Left lobe of liver (tissue), 2 donors: ENCODE measurements at places on chromosomes 4 and X. TPM values are rescaled to one million over a fixed set of nuclear protein-coding genes. Genes with fewer than 3 reads are reported as not detected.

- DNase-seq = no peak
Measured at GRCh38 chr4:77012726-77013125, 63.1 kb downstream of the CCNI start.

GRCh38 chr4:124529131-124529530 is 183.4 kb downstream of the ANKRD50 start:
- DNase-seq = no peak

Gene KIT
- total RNA-seq = 0.23 TPM

Gene PDGFRA
- 15.5 TPM for total RNA-seq

DNA sequence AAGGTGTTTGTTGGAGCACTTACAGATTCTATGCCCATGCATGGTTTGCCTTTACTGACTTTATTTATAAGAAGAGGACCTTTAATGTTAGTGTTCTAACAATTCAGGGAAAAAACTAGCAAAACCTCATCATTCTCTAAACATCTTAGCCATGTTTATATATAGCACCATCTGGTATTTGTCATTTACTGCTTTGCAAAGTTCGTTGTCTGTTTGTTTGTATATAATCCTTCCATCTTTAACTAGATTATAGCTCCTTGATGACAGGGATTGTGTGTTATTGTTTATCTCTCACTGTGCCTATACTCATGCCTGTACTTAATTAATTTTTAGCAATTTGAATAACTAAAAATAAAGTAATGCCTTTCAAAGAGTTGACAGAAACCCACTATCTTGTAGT is 170.6 kb upstream of the PACRGL start:
- no peak for DNase-seq

DNA sequence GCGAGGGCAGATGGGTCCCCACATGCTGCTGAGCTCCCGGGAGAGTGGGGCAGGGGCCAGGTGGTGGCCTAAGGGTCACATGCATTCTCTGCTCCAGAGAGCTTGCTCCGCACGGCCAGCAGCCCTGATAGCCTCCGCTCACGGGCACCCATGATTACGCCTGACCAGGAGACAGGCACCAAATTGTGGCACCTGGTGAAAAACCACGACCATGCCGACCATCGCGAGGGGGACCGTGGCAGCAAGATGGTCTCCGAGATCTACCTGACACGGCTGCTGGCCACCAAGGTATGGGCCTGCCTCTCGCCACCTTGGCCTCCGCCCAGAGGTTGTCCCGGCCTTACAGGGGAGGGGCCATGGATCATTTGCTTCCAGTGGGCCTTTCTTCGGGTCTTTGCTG is 9.2 kb downstream of the LAGE3 start:
- DNase-seq = no peak

Gene ANK2
- total RNA-seq = 0.68 TPM

GRCh38 chr4:125681240-125681639 is 366.5 kb downstream of the FAT4 start:
- DNase-seq = no peak

GRCh38 chr4:109294468-109295020 is 7.9 kb downstream of the COL25A1 start:
- DNase-seq = no peak

- no peak for DNase-seq
Measured at GRCh38 chr4:36420111-36420679, 138.8 kb downstream of the DTHD1 start.

- DNase-seq = no peak
Measured at GRCh38 chr4:120853161-120853935, 69.2 kb downstream of the PRDM5 start.

- no peak for DNase-seq
Measured at GRCh38 chr4:142396279-142396678, 449.8 kb downstream of the INPP4B start.

Gene ASB12
- total RNA-seq = not detected

Gene ARX
- not detected for total RNA-seq

Gene GYG2
- 16.7 TPM for total RNA-seq

Gene PKD2
- total RNA-seq = 6.5 TPM

Gene GAGE12H
- not detected for total RNA-seq
